ENCODE measurements at places on chromosomes 12 and 14.

DNA sequence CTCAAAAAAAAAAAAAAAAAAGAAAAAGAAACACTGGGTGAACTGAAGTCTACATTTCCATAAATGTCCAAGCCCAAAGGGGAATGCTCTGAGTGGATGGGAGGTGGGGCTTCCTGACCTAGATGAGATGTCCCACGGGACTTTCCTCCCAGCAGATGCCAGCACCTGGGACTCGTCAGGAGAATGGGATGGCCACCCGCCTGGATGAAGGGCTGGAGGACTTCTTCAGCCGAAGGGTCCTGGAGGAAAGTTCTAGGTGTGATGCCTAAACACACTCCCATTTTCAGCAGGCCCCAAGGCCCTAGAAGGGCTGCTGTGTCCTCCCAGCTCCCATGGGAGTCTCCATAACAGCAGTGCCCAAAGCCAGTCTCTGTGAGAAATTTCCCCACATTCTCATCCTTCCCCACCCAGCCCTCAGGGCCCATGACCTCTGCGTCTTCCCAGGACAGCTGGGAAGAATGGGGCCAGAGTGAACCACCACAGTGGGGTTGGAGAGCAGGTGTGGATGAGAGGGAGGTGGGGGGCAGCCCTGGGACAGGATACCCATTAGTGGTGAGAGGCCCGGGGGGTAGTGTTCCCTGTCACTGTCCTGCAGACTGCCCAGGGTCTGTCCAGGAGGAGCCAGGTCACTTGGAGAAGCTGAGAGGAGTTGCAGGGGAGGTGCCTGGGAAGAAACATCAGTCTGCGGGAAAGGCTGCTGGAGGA is 7.1 kb upstream of the CPNE6 start:
- peak; percentile 37 for DNase-seq

GRCh38 chr12:49015196-49015595 is 3.4 kb downstream of the PRKAG1 start:
- DNase-seq: no peak

GRCh38 chr12:131732996-131733615 is 22.2 kb downstream of the SFSWAP start:
- DNase-seq: no peak

- no peak for DNase-seq
Observed at GRCh38 chr14:45065540-45065939, 18.4 kb upstream of the PRPF39 start.

GRCh38 chr12:31749024-31749704 is 20.3 kb upstream of the AMN1 start:
- DNase-seq: no peak

DNA sequence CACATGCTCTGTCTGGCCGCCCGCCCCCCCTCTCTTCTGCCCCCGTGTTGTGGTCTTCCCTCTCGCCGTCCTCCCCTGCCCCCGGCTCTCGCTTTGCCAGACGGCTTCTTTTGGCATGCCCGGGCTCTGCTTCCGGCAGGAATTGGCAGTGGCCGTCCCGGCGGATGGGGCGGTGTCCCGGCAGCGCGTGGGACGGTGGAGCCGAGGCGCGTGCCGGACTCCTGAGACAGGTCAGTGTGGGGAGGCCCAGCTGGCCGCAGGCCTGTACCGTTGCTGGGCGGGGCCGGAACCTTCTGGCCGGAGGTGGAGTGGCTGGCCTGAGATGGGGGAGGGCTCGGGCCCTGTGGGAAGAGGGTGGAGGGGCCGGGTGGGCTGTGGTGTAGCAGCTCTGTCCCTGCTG is 17.1 kb downstream of the KIF26A start:
- DNase-seq: no peak

- no peak for DNase-seq
Observed at GRCh38 chr12:120249875-120250795, 15.4 kb downstream of the PXN start.

All from upper lobe of right lung (tissue), 1 donor.